ENCODE measurements at places on chromosomes 7 and 10.

DNA sequence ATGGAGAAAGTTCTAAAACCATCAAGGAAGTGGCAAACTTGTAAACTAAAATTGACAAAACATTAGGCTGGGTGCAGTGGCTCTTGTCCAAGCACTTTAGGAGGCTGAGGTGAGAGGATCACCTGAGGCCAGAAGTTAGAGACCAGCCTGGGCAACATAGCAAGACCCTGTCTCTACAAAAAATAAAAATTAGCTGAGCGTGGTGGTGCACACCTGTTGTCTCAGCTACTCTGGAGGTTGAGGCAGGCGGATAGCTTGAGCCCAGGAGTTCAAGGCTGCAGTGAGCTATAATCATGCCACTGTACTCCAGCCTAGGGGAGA, 29.4 kb upstream of the HNRNPH3 start:
- DNase-seq: no peak

GRCh38 chr10:4181621-4182049, 396.6 kb upstream of the KLF6 start:
- no peak for DNase-seq

GRCh38 chr10:94200146-94200837, 162.4 kb downstream of the NOC3L start:
- no peak for DNase-seq

- DNase-seq: no peak
These were observed 185.8 kb upstream of the TMEM106B start for GRCh38 chr7:12025246-12025645.

- DNase-seq: no peak
These were observed 280.4 kb downstream of the CELF2 start for GRCh38 chr10:11298116-11298515.

- DNase-seq: no peak
These were observed 113.5 kb downstream of the KLF6 start for GRCh38 chr10:3671386-3671955.

- DNase-seq: no peak
These were observed 159.7 kb upstream of the VWC2 start for GRCh38 chr7:49613759-49614158.

All from NCI-H1417 treated with DMSO at 0.1 percent for 48 hours (cell line).